Activated T-cell treated with anti-CD3 and anti-CD28 coated beads, Interleukin-2, amount 50 U/mL, for 72 hours (primary cell): ENCODE measurements at places on chromosomes 3 and 15. TPM values are rescaled to one million over a fixed set of nuclear protein-coding genes. Genes with fewer than 3 reads are reported as not detected.

GRCh38 chr15:85171736-85172135 is 190.1 kb downstream of the PDE8A start:
- no peak for DNase-seq

DNA sequence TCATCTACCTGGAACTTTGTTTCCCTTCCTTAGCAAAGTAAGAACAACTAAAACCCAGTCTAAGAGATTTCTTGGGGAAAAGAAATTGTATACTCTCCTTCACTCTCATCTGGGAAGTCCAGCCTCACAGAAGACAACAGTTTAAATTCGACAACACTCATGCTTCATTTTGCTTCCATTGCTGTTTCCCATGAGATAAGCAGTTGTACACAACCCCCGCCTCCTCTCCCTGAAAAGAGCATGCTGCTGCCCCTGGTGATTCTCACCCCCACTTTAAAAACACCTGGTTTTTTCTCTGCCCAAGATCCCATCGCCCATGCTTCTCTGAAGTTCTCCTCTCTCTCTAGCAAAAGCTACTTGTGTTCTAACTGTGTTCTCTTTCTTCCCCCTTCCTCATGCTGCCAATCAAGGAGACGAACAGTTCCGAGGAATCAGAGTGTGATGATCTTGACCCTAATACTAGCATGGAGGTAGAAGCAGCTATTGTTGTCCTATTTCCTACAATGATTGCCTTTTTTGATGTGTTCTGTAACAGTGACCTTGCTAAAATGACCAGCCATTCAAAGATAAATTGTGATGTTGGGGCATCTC is 51.1 kb upstream of the UMPS start:
- no peak for DNase-seq

Gene DPPA4
- total RNA-seq: 0.86 TPM

Gene C3orf85
- total RNA-seq: not detected

Gene AGBL1
- total RNA-seq: 0.14 TPM

- no peak for DNase-seq
These were observed 7.2 kb downstream of the TMOD2 start for GRCh38 chr15:51758645-51759044.

Gene ALCAM
- total RNA-seq: 22.0 TPM

Gene RARRES1
- not detected for total RNA-seq

DNA sequence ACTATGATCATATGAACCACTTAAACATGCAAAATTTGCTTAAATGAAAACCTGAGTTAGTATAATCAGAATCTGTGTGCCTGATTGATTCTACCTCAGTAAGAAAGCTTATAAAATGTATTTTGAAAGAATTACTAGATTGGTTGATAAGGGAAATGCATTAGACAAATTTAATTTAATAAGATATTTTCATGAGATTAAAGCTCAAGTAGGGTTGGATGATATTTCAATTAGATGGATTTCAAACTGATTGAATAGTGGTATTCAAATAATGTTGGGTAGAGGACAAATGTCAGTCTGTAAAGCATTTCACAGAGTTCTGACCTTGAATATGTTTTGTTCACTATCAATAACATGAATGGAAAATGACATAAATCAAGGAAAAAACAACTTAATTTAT is 780.4 kb upstream of the ALCAM start:
- DNase-seq: no peak

DNA sequence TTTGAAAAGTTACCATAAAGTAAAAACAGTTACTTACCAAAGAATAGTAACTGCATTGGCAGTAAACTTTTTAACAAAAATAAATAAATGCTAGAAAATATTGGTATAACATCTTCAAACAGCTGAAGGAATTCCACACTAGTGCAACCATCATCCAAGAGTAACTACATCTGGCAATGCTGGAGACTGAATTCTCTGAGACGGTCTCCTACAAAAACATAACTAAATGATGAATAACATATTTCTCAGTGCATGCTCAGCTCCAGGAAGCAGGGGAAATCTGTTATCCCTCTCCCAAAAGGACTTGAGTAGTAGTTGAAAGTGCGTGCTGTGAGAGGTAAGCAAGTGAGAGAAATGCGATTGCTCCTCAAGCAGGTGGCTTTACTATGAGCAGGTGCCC is 526.8 kb upstream of the CCDC54 start:
- DNase-seq: no peak

DNA sequence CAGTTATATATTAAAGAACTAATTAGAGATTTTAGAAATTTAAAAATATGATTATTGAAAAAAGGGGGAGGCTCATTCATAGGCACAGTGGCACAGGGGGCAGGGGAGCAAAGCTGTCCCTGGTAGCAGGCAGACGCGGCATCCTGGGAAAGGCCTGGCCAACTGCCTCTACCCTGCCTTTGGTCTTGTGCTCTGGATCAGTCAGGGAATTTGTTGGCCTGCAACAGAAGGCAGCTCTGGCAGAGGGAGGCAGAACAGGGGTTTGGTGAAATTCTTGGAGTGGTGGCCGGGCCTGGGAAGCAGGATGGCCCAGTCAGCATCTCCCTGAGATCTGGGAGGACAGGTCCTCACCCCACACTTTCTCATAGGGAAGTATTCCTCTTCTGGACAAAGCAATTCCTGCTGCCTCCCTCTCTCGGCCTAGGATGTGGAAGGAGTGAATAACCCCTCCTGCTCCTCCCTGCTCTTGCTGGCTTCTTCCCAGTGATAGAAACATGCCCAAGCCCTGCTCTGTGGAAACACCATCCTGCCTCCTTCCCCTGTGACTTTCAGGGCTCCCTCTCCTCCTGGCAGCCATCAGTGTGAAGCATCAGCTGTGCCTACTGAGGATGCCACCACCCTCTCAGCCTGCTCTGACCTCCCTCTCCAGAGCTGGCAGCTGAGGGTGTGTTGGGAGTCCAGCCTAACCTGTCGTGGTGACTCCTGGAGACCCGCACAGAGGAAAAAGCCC is 26.9 kb downstream of the PRR20G start:
- DNase-seq: no peak

Gene CHDH
- total RNA-seq: 0.89 TPM

DNA sequence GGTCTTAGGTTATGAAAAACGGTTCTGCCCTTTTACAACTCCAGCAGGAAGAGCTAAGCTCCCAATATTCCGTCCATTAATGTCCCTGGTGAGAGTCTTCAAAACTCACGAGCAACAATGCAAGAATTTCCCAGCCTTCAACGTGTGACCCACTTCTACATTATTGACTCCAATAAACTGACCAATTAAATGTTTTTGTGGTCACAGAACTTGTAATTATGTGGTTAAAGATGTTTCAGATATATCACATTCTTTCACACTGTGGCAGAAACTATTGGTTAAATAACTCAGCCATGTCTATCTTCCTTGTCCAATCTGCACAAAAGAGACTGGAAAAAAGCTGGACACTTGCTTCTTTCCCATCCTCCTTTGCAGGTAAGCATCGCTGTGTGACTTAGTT is 286.6 kb upstream of the ADAMTS9 start:
- no peak for DNase-seq

DNA sequence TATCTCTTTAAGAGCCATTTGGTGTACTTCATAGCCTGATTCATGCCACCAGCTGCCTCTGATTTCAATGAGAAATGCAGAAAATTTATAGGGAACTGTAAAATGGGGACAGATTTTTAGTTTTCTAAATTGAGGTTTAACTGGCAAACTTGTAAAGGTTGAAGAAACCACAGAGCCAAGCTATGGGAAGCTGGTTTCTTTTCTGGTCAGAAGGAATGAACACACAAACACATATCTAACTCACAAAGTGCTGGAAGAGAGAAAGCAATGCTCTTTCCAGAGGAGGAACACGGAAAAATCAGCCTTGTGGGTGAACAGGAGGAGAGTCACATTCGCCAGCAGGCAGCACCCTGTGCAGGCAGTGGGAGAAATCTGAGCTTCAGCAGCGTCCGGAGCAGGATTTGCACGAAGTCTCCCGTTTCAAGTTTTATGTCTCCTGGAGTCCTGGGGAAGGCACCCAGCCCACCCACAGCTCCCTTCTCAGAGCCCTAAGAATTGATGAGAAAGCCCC is 481 bp downstream of the MASP1 start:
- DNase-seq: no peak
